Naive B cell (primary cell): ENCODE measurements at places on chromosomes 1 and 21. TPM values are rescaled to one million over a fixed set of nuclear protein-coding genes. Genes with fewer than 3 reads are reported as not detected.

Gene RGS7
- polyA plus RNA-seq: 2.6 TPM

GRCh38 chr1:33338048-33338439 is 17.1 kb upstream of the A3GALT2 start:
- DNase-seq: no peak

DNA sequence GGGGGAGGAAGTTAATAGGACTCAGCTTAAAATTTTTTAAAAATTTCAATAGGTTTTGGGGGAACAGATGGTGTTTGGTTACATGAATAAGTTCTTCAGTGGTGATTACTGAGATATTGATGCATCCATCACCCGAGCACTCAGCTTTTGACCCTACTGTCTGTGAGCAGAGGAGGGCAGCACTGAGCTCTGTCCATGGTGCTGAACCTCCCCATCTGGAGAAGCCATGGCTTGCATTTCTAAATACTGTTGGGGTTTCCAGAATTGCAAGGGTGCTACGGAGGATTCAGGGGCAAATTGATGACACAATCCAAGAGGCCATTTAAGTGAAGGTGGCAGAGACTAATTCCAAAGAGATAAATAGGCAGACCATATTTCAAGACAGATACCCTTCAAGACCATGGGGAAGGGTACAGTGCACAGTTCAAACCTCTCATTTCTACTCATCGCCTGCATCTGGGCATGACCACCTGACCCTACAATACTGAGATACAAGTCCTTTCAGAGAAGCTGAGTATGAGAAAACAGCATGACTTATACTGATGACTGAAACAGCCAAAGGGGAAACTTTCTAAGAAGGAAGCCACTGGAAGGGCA is 17.2 kb downstream of the SYT2 start:
- peak; percentile 39 for DNase-seq

GRCh38 chr1:23895993-23896392 is 17.2 kb downstream of the CNR2 start:
- no peak for DNase-seq

GRCh38 chr1:118989878-118990378 is 1.8 kb upstream of the TBX15 start:
- DNase-seq: no peak

DNA sequence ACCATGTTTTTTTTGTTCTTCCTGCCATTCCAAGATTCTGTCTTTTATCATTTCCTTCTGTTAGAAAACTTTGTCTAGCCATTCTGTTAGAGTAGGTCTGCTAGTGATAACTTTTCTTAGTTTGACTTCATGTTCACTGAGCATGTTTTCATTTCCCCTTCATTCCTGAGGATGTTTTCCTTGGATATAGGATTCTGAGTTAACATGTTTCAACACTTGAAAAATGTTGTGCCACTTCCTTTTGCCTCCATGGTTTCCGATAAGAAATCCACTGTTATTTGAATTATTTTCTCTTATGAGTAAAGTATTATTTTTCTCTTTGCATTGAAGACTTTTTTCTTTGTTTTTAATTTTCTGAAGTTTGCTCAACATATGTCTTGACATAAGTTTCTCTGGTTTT is 66.7 kb downstream of the ATP1A1 start:
- DNase-seq: no peak

Gene FCER1G
- 12.3 TPM for polyA plus RNA-seq

Gene DNAJB4
- polyA plus RNA-seq: 7.5 TPM

DNA sequence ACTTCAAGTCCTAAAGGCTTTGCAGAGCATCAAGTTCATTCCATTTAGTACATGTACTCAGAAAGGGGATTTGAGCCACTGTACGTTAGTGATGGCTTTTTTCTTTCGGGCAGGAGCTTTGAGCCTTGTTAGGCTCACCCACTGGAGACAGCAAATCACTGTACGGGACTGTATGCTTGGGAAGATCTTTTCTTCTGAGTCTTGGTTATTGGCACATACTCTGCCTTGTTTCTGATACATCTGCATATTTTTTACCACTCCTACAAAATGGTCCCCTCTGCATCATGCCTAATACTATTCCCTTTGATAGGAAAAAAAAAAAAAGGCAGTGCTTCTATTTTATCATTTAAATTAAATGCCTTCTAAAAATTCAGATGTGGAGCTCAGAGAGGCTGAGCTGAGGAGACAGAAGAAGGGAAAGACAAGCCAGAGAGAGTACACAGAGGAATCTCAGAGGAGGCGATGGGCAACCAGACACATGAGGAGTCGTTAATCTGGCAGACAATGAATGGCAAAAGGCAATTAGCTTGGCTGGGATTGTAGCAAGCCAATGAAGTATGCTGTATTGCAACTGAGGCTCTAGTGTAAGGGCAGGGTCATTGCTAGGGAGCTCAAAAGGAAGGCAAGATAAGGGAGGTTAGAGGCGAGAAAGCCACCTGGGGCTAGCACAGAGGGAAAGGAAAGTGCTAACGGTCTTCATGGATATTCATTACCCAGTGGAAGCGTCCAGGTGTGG is 39.4 kb downstream of the PHC2 start:
- DNase-seq: no peak

- no peak for DNase-seq
These were observed 5.7 kb upstream of the CAP1 start for GRCh38 chr1:40034869-40035268.

DNA sequence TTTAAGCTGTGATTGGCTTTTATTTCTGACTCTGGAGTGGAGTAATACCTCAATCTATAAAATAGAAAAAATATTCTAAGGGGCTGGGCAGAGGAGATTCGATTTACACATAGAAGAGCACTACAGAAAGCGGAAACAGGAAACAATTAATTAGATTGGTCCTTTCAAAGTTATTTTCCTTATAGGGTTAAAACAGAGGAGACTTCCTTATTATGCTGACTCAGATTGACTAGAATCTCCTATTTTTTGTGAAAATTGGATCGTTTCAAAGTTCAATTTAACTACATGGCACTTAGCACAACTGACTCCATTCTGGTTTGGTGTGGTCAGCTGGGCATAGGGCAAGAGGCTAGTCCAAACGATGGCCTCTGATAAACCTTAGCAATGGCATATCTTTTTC is 48.3 kb upstream of the NCAM2 start:
- DNase-seq: no peak

- DNase-seq: no peak
These were observed 319.8 kb downstream of the LMO4 start for GRCh38 chr1:87648323-87649119.

- no peak for DNase-seq
These were observed 30.2 kb downstream of the SLC22A15 start for GRCh38 chr1:116006486-116006964.

- no peak for DNase-seq
These were observed 2.7 kb downstream of the DIO1 start for GRCh38 chr1:53896635-53897229.

Gene SLC2A5
- polyA plus RNA-seq: 22.5 TPM

GRCh38 chr1:231170875-231171274 is 9.0 kb downstream of the TRIM67 start:
- no peak for DNase-seq

Gene PTPN14
- 0.04 TPM for polyA plus RNA-seq

Gene FMO5
- polyA plus RNA-seq: 9.9 TPM

Gene PRR9
- polyA plus RNA-seq: not detected

DNA sequence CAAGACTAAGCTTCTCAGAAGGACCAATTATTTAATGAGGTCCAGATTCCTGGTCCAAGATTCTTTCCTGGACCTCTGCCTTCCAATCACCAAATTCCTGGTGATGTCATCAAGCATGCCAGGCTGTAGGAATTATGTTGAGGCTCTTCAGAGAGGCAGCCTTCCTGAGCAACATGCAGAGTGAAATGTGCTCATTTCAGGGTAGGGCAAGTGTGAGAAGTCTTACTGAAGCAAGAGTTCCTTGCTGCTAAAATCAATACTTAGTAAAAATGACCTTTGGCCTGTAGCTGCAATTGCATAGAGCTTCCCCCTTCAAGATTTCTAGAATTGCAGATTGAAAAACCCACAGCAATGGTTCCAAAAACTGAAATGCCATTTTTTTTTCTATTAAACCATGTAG is 31.7 kb upstream of the BCAR3 start:
- no peak for DNase-seq

Gene AMY1C
- polyA plus RNA-seq: not detected

Gene CSF1
- polyA plus RNA-seq: 0.43 TPM

GRCh38 chr1:172497230-172497629 is 35.7 kb upstream of the SUCO start:
- no peak for DNase-seq

- no peak for DNase-seq
These were observed 65.4 kb downstream of the PATJ start for GRCh38 chr1:61807606-61808140.

Gene OR2T35
- 0.13 TPM for polyA plus RNA-seq

DNA sequence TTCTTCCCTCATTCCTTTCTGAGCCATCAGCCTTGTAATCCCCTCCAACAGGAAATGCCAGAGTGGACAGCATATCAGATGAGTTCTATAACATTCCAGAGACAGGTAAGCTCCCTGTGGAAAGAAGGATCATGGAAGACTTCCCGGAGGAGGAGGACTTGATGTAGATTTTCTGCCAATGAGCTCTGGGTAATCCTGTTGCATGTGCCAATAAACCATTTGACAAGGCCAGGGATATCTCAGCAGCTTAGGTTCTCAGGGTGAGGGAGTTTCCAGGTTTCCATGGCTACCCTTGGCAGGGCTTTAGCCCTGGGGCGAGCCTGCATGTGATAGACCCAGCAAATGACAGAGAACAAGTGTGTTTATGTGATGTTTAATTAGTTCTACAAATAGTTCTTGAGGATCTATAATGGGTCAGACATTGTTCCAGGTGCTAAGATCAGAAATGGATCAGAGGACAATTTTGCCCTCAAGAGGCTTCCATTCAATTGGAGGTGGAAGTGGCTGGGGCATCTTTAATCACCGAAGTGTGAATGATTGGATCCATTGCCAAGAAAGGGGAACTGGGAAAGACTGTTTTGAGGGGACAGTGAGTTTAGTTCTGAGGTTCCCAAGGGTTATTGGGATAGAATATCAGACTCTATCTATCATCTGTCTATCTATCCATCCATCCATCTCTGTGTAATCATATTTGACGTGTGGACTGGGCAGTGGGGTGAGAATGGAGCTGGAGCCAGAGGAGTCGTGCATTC is 6.9 kb downstream of the PLA2G5 start:
- DNase-seq: no peak

DNA sequence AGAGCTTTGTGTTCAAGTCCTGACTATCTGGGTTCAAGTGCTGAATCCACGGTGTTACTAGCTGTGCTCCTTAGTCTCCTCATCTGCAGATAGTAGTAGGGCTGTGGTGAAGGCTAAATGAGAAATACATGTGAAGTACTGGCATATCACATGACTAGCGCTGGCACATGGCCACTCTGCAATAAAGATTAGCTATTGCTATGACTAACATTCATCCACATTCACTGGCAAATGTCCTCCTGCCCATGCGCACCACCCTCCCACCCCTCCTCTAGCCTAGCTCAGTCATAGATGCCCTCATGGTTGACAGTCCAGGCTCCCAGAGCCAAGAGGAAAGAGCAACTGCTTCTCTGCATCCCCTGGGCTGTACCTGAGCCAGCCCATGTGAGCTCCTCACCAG is 8.5 kb upstream of the COL8A2 start:
- DNase-seq: no peak

Gene AUNIP
- polyA plus RNA-seq: not detected

GRCh38 chr1:119040906-119041305 is 52.8 kb upstream of the TBX15 start:
- no peak for DNase-seq

DNA sequence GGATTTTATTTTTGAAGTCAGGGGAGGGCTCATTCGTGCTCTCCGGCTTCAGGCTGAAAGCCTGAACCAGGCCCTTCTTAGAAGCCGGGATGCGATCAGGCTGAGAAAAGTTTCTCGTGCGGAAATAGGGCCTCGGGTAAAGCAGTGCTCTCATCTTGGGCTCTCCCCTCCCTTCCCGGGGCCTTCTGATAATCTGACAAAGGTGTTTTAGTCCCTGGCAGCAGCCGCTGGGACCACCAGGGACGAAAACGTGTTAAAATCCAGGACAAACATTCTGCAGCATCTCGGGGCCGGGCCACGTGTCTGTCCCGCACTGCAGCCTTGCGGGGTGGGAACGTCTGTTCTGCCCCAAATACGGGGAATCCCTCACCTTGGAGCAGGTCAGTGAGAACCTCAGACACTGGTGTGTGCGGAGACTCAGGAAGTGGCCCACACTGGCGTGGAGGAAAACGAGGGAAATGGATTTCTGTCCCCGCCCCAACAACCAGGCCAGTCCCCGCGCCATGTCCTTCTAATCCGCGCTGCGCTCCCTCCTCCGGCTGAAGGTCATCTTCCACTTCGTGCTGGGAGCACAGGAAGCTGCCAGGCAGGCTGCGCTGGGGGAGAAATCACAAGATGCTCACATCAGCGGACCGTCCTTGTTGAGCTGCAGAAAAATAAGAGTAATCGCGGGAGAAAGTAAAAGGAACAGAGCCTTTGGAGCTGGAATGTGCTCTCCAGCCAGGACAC is 16.6 kb upstream of the AJAP1 start:
- DNase-seq: no peak

DNA sequence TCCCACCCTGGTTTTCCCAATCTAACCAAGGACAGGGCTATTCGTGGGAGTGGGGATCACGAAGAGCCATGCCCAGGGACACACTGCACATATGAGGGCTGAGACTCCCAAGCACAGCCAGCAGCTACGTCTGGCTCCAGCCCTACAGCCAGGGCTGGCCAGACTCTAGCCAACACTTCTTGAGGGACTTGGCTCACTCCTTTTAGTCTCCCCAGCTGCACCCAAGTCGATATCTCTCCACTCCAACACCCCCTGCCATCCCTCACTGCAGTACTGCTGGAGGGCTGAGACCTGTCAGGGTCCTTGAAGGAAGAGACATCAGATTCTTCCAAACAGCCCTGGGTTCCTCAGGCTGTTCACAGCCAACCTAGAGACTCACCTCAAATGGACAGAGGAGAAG is 62.6 kb downstream of the CD46 start:
- DNase-seq: no peak

DNA sequence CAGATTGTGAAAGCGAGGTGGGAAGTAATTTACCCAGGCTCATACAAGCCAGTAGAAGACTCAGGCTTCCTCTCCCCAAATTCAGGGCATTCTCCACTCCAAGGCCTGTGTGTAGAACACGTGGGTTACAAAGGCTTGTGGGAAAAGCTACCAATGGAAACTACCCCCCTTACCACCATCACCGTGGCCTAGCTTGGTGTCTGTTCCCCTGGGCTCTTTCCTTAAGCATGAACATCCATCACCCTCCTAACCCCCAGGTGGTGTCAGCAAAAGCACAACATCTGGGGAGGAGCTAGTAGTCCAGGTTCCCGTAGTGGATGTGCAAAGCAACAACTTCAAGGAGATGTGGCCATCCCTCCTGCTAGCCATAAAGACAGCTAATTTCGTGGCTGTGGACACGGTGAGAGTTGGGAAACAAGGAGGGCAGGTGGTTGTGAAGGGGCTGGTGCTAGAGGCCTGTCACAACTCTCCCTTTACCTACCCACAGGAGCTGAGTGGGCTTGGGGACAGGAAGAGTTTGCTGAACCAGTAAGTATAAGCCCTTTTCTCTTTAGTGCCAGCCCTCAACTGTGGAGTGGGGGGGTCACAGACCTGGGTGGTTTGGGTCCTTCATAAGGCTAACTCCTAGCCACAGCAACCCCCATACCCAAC is 701 bp upstream of the MUTYH start:
- no peak for DNase-seq
